ENCODE measurements at places on chromosomes 1 and 21.

GRCh38 chr1:2535455-2535854, 5.4 kb upstream of the HES5 start:
- DNase-seq, result no peak

GRCh38 chr1:12614402-12615158, 3.4 kb downstream of the DHRS3 start:
- DNase-seq, result no peak

GRCh38 chr1:201254625-201255478, 28.5 kb upstream of the PKP1 start:
- peak; percentile 44 for DNase-seq

GRCh38 chr1:36475910-36476604, 6.7 kb downstream of the CSF3R start:
- DNase-seq, result no peak

DNA sequence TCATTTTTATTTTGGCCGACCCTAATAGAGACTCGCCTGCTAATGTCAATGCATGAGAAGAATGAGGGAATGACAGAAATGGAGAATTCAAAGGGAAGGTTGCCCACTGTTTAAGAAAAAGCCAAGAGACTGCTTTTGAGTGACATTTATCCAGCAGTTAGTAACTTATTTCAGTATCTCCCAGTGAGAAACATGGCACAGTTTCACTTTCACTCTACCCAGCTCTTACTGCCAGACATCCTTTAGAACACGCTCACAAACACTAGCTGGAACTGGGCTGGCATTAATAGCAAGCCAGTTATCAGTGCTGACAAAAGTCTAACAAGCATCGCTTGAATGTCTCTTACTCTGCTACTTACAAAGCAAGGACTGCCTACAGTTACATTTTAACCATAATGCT, 8.5 kb downstream of the GGPS1 start:
- peak; percentile 58 for DNase-seq

GRCh38 chr1:25255706-25256577, 8.7 kb upstream of the RSRP1 start:
- no peak for DNase-seq

DNA sequence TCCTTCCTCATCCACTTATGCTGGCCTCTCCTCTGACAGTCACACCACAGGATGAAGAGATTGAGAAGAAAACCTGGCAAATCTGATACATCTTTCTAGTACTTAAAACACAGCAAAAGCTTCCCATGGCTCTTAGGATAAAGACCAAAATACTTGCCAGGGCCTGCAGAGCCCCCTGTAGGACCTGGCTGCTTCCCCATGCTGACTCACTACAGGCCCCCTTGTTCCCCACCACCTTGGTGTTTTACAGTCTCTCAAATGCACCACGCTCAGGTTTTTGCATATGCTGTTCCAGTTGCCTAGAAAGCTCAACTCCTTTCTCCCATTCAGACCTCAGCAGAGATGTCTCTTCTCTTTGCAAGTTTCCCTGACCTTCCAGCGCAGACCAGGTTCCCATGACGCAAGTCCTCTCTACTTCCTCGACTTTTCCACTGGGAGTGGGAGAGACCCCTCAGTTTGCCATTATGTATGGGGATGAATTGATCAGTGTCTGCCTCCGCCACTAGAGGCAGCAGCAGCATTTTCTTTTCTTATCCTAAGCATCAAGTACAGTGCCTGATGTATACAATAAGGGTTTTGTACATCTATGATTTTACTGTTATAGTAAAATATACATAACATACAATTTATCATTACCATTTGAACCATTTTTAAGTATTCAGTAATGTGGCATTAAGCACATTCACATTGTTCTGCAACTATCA, 113.8 kb upstream of the C8B start:
- DNase-seq, result no peak

GRCh38 chr1:223847781-223848345, 2.1 kb upstream of the TP53BP2 start:
- DNase-seq, result no peak

GRCh38 chr1:99725996-99726395, 40.4 kb downstream of the FRRS1 start:
- no peak for DNase-seq

- DNase-seq, result no peak
Observed at GRCh38 chr1:194717334-194717733, 1530.9 kb upstream of the B3GALT2 start.

DNA sequence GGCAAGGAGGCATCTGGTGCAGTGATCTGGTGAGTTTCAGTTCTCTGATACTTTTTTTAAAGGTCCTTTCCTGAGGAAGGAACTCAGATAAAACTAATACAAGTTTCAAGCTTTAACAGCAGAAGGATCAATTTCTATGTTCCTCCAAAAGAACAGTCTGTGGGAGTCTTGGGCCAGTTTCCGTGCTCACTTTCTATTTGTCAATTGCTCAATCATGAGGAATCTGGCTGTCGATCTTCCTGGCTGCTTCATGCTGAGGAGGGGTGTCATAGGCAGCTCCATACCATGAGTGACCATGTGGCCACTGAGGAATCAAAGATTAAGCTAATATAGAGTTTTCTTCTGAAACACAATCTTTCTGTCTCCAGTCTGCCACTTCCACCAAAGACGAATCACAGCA, 11.4 kb upstream of the TMEM125 start:
- no peak for DNase-seq

DNA sequence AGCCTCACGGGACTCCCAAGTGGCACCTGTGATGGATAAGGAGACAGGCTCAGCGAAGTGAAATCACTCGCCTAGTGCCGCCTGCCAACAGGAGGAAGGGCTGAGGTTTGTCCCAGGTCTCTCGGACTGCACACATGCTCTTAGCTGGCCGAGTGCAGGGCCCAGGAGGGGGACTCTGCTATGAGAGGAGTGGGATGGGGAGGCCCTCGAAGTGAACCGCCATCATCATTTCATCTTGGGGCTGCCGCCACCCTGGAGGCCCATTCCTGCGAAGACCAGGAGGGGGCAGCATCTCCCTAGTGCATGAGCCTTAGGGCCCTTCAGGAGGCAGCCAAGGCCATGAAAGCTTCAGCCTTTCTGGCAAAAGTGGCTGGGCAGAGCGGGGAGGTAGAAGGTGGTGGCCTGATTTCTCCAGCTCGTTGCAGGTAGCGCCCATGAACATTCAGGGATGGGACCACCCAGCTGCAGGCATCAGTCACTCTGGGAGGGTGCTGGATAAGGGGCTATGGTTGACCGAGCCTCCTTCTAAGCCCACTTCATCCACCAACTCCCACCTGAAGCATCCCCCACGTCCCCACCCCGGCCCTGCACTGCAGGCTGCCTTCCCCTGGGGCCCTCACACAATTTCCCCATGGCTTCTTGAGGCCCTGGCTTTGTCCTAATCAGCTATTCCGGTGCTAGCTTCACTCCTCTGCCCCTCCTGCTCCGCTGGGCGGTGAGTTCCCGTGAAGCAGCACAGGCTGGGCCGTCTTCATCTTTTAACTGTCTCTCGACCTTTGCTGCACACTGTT, 17.2 kb upstream of the RASSF5 start:
- DNase-seq, result peak; percentile 69

GRCh38 chr1:209926045-209926444, 12.0 kb upstream of the SYT14 start:
- DNase-seq, result no peak

DNA sequence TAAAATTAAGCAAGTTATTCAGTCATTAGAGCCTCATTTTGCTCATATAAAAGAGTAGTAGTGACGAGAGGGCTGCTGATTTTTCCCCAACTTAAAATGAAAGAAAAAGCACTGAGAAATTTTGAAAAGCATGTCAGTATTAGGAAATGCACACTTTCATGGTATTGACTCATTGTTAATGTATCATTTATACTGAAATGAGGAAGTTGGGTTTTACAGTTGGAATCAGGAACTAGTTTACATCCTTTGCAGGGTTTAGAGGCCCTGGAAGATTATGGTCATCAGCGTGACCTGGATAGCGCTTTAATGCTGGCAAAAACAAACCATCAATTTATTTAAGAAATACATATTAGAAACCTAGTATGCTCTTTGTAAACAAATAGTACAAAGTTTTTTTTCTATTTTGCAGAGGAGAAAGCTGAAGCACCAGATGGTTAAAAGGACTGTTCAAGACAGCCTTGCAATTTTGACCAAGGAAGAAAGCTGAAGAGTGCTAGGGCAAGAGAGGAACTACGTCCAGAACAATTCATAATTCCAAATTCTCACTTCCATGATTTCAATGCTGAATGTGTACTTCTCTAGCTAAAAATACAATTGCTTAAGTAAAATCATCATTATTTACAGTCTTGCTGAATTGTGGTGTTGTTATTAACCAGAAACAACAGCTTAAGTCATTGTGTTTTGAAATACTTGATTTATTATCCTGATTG, 94.8 kb upstream of the SGIP1 start:
- no peak for DNase-seq

DNA sequence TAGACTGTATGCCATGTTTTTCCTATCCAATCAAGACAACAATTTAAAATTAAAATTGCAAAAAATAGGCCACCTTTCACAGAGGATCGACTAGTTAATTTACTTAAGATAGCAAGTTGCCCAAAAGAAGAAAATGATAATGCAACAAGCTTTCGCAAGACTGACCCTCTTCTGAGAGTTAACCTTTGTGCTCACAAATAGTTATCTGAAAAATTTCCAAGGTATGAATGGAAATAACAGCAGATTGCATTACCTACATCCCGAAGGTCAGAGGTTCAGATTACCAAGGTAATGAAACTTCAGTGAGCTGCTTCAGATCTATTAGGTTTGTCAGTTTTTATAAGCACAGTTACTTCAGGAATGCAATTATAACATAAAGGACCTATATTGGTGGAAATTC, 298.0 kb downstream of the KCTD3 start:
- no peak for DNase-seq

GRCh38 chr1:106698660-106699059, 357.8 kb upstream of the PRMT6 start:
- no peak for DNase-seq

DNA sequence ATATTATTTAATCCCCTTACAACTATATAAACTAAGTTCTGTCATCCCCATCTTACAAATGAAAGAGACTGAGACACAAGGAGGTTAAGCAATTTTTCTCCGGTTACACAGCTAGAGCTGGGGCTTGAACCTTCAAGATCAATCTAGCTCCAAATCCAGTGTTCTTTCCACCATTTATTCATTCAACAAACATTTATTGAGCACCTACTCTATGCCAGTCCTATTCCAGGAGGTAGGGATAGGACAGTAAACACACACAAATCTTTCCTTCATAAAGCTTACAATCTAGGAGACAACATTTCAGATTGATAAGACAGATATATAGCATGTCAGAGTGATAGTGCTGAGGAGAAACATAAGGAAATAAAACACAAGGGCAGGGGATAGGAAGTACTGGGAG, 2.9 kb upstream of the TMEM125 start:
- no peak for DNase-seq

DNA sequence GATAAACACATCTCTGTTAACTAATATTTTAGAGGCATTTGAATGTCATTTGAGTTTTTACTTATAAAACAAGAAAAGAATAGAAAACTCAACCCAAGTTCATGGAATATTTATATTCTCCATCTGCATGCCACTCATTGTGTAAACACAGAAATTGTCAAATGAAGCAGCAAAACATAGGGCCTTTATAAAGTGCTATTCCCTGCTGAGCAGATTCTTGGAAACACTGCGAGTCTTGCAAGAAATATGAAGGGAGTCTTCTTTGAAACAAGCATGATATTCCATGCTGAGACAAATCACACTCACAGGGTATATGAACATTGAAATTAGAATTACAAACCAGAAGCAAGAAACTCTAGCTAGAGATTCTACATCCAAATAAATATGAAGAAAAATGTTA, 655.8 kb downstream of the BRINP3 start:
- no peak for DNase-seq

GRCh38 chr1:180836449-180836848, 76.2 kb upstream of the KIAA1614 start:
- no peak for DNase-seq

DNA sequence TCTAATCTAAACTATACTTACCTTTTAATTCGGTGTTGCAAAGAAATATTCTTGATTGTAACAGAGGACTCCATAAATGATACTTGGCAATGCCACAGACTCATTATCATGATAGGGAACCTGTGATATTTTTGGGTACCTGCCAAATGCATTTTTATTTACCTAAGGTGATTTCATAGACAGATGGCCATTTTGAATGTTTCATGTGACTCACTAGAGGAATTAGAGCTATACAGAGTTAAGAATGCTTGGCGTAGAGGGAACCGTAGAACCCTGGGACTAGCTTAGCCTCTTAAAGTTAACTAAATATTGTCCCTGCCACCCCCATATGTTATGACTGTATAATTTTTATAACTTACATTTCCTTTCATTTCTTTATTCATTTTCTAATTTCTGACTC, 136.1 kb downstream of the DISP1 start:
- no peak for DNase-seq

DNA sequence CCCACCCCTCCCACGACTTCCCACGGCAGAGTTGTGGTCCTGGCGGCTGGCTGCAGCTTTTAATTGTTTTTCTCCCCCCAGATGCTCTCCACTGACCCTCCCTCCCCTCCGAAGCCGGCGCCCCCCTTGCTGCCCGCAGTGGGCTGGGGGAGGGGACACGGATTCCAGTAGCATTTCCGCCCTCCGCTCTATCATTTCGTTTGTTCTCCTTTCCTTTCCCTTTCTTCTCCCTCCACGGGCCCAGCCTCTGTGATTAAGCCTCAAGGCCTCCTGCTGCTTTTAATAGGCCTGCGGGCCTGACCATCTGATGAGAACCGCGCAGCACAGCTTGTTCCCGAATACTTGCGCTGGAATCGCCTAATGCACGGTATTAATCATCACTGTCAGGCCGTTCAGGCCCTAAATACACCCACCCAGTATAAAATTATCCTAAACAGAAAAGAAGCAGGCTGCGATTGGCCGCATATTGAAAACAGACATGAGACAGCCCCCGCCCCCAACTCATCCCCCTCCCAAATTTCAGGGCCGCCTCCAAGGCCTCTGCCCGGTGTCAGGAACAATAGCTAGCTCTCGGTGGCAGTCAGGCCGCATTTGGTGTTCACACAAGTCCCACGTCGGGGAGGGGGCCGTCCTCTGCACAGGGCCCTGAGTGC, 102.0 kb upstream of the ARHGEF16 start:
- DNase-seq, result no peak

DNA sequence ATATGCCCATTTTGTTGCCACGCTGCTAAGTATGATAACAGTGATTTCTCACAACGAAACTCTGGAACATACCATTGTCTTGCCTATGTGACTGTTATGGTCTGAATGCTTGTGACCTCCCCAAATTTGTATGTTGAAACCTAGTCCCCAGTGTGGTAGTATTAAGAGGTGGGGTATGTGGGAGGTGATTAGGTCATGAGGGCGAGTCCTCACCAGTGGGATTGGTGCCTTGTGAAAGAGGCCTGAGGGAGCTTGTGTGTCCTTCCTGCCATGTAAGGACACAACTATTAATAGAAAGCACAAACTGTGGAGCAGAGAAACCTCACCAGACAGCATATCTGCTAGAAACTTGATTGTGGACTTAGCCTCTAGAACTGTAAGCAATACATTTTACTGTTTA, 84.6 kb downstream of the SELENOF start:
- no peak for DNase-seq

GRCh38 chr1:216461466-216461865, 38.2 kb upstream of the USH2A start:
- no peak for DNase-seq
